ENCODE measurements at places on chromosomes 12 and 14. TPM values are rescaled to one million over a fixed set of nuclear protein-coding genes. Genes with fewer than 3 reads are reported as not detected.

DNA sequence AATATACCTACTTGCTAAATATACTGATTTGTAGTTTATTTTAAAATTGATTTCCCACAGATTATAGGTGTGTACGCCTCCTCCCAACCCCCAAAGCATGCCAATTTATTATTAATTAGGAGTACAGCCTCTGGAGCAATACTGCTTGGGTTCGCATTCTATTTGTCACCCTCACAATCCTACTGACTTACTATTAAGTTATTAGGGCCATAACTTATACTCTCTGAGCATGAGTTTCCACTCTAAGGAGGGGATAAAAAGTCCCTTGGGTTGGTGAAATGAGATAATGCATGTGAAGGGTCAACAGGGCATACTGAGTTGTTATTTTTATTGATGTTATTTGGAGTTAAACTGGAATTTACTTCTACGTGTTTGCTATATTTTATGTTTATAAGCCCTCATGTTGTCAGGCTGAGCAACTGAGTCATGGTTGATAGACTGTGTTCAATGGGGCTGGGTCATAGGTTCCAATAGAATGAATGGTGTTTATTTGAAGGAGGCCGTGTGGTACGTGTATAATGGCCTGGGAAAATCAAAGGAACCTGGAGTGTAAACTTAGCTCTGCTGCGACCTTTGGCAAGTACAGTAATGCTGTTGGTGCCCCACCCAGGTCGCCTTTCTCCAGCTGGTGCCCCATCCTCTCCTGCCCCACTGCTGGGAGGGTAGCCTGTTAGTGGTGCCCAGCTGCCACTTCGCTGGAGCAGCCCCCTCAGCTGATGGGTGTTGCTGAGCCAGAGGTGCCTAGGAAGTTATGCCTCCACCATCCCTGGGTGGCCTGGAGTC lies 99.3 kb upstream of the PTPRB start:
- no peak for DNase-seq

- no peak for DNase-seq
Measured at GRCh38 chr12:38880288-38880687, 25.1 kb downstream of the CPNE8 start.

- peak; percentile 88 for DNase-seq
Measured at GRCh38 chr12:130418251-130418650, 80.6 kb downstream of the PIWIL1 start.

DNA sequence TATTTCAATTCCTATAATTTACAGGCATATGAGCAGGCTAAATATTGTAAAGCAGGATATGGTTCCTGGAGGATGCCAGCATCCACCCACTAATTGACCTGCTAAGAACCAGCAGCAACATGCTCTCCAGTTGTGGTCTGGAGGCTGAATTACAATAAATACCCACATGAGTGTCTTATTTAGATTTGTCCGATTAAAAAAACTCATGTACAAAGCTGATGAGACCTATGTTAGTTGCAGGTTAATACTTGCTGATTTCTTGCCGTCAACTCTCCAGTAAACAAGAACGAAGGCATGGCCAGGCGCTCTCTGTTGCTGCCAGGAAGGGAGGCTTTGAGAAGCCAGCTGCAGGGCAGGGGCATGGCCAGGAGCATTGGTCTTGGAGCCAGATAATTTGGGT lies 169.3 kb upstream of the PRICKLE1 start:
- DNase-seq, result no peak

GRCh38 chr14:23492618-23493272 lies 23.2 kb downstream of the NGDN start:
- no peak for DNase-seq

GRCh38 chr12:6297170-6297569 lies 13.3 kb upstream of the PLEKHG6 start:
- DNase-seq, result no peak

DNA sequence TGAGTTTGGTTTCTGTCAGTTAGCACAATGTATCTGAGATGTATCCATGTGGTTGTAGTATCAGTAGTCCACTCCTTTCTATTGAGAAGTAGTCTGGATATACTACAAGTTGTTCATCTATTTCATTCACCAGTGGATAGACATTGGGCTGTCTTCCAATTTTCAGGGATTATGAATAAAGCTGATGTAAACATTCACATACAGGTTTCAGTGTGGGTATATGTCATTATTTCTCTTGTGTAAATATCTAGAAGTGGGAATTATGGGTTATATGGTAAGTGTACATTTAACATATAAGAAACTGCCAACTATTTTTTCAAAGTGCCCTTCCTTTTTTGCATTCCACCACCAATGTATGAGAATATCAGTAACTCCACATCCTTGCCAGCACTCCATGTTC lies 35.9 kb downstream of the PHLDA1 start:
- peak; percentile 28 for DNase-seq

Gene NR2C1
- total RNA-seq, result 43.8 TPM

Gene ZDHHC22
- total RNA-seq, result 0.41 TPM

Gene MNAT1
- 90.4 TPM for total RNA-seq

All from tongue (tissue), 3 donors.